ENCODE measurements at places on chromosomes 3 and 15.

- no peak for DNase-seq
Observed at GRCh38 chr15:78895471-78895870, 22.8 kb downstream of the MORF4L1 start.

DNA sequence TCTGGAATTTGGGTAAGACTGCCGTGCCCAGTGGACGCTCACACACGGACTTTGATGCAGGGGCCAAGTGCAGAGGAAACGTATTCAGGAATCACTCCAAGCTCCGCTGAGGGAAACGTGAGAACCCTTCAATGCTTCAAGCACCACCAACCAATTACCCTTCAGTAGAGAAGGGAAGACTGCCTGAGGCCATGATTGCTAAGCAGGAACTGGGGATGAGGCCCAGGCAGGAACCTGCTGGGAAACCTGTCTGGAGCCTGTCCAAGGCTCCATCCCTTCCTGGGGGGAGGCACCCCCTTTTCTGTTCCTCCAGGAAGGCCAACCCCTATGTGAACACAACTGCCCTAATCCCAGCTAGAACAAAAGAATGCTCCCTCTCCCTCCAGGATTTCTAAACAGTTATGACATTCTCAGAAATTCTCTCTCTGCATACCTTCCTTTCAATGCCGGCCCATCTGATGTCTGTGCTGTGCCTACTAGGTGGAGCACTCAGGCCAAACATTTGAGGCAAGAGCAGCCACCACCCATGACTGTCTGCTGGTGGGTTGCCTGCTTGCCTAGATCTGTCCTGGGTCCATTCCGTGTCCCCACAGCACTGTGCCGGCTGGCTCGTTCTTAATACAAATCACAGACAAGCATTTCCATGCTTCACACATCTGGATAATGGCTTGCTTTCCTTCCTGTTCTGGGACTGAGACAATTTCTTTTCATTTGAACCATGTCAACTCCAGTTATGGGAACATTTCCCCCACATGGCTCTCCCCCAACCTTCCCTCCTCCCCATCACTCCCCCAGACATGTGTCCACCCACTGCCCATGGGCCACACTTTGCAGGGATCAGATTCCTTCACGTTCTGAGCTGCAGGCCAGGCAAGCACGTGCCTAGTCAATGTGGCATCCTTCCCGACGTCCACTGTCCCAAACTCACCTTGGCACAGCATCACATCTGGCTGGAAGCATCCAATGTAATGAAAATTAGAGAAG lies 149.4 kb downstream of the ADAMTS17 start:
- no peak for DNase-seq

GRCh38 chr3:164390046-164390445 lies 688.2 kb downstream of the SI start:
- no peak for DNase-seq

DNA sequence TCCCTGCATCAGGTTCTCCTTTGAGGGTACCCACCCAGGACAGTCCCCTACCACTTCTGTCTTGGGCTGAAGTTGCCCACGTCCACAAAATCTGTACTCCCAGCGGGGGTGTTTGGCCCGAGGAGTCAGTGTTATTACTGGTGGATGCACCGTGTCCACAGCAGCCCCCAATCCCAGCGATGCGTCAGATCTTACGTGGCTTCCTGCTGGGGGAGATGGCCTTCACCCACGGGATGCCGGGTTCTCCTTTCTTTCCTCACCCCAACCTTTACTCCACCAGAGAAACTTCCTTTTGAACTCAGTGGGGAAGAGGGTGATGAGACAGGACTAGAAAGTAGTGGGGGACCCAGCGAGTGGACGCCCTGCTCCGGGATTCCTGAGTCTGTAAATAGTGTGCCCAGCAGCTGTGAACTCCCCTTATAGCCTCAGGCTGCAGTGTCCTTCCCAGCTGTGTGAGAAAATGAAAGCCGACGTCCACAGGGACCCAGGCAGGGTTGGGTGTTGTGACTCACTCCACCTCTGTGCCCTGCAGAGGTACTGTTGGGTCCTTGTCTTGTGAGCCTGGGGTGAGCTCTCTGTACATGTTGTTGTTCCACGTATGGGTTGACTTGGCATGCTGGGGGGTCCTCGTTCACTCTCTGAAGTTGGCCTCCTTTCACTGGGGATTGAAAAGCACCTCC lies 31.5 kb downstream of the CRTAP start:
- no peak for DNase-seq

- no peak for DNase-seq
Observed at GRCh38 chr3:4807381-4808280, 171.6 kb upstream of the BHLHE40 start.

GRCh38 chr15:43808960-43809678 lies 8.7 kb downstream of the HYPK start:
- no peak for DNase-seq

Data from HCT116 (cell line).